Kidney (tissue), 22 donors: ENCODE measurements at places on chromosomes 7 and 10. TPM values are rescaled to one million over a fixed set of nuclear protein-coding genes. Genes with fewer than 3 reads are reported as not detected.

DNA sequence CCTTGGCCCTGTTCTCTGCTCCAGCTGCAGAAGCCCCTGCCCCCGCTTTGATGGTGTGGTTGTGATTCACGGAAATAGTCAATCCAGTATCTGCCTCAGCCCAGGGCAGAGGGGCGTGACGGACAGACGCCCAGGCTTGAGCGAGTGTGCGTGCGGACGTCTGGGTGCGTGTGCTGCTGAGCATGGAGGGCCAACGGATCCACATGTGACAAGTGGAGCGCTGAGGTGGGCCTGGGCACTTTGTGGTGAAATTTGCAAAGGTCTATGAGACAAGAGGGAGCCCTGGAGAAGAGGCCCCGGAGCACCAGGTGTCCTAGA, 94.4 kb downstream of the WDR37 start:
- no peaks in the 10 kb centered on the region for H3K27me3 ChIP-seq
- no peaks in the 10 kb centered on the region for H3K4me1 ChIP-seq
- H3K27ac ChIP-seq = no peak overlapping the region
- H3K36me3 ChIP-seq = no peaks in the 10 kb centered on the region

DNA sequence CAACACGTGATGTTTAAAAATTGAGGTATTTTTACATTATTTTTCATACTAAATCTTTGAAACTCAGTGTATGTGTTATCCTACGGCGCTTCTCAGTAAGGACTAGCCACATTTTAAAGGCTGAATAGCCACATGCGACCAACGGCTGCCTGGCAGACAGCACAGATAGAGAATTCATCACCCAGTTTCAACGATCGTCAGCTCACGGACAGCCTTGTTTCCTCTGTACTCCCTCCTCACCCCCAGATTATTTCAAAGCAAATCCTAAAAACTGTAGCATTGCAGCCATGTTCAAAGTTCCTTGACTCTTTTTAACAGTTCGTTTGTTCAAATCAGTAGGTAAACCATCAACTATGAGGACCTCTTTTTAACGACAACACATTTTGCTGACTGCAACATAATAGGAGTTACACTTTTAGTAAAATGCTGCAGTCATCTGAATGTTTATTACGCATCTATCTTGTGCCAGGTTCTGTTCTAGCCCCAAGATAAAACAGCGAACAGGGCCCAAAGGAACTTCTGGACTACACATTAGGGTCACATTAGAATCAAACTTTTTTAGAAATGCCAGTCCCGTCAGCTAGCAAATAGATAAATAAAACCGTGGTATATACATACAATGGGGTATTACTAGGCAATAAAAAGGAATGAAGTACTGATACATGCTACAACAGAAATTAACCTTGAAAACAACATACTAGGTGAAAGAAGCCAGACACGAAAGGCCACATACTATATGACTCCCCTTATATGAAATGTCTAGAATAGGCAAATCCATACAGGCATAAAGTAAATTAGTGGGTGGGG, 5.7 kb downstream of the OSBPL3 start:
- H3K27me3 ChIP-seq = no peaks in the 10 kb centered on the region
- no peak overlapping the region for H3K4me3 ChIP-seq
- no peak overlapping the region for H3K27ac ChIP-seq
- no peak for DNase-seq
- no peaks in the 10 kb centered on the region for H3K36me3 ChIP-seq

- no peaks in the 10 kb centered on the region for H3K4me1 ChIP-seq
- no peak for DNase-seq
- H3K4me3 ChIP-seq = peak overlapping the region; percentile 43
- no peaks in the 10 kb centered on the region for H3K27me3 ChIP-seq
- no peak overlapping the region for H3K27ac ChIP-seq
Measured at GRCh38 chr7:2979201-2979631, 64.5 kb downstream of the CARD11 start.

DNA sequence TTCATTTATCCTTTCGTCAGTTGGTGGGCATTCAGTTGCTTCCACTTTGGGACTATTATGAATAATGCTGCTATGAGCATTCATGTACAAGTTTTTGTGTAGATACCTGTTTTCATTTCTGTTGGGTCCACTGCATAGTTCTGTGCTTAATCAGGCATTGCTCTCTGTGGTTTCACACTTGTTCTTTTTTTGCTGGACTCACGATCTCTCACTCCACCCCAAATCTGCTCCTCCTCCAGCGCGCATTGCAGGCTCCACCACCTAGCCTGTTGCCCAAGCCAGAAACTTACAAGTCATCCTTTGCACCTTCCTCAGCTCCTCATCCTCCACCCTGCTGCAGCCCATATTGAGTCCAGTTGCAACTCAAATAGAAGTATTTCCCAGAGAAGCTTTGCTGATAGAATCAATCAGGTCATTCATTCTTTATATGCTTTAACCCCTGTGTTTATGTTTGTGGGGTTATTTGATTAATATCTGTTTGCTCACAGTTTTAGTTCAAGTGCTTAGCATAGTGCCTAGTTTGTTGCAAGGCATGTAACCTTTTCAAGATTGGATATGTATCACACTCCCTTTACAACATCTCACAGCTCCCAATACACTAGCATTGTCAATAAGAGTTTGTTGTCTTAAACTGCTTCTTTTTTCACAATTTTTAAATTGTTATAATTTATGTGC, 16.6 kb upstream of the AFAP1L2 start:
- no peaks in the 10 kb centered on the region for H3K27me3 ChIP-seq
- no peak overlapping the region for H3K27ac ChIP-seq
- H3K36me3 ChIP-seq = no peaks in the 10 kb centered on the region
- no peak for DNase-seq

GRCh38 chr7:42192851-42193461, 44.1 kb downstream of the GLI3 start:
- no peak overlapping the region for H3K4me3 ChIP-seq
- no peaks in the 10 kb centered on the region for H3K4me1 ChIP-seq
- peak; percentile 52 for DNase-seq
- H3K27me3 ChIP-seq = no peaks in the 10 kb centered on the region

DNA sequence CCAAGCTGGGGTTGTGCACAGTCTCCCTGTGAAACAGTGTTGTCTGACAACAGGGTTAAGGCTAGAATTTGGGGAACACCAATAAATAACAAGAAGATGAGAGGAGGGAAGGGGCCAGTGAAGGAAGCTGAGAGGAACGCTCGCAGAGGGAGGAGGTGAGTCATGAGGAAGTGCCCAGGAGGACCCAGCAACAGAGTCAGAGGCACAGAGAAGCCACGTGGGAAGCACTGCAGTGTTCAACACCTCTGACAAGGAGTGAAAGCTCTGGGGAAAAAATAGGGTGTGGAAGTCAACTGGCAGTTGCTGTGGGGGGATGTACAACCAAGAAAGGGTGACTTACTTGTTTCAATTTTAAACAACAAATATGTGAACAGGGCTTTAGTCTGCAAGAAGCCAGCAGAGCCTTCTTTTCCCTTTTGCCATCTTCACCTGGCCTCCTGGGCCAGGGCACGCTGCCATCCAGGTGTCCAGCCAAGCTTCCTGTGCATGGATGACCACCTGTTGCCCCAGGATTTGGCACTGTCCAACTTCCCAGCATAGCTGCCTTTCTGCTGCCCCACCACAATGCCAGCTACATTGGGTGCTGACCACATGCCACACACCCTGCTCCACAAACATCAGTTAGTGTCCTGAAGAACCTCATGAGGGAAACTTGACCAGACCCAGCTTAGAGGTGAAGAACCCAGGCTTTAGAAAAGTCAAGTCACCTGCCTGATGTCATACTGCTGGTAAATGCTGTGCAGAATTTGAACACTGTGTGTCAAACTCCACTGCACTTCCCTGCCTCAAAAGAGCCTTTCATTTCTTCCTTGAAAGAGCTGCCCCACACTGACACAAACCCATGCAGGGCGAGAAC, 69.6 kb downstream of the ATXN7L1 start:
- H3K27ac ChIP-seq = no peak overlapping the region
- H3K4me3 ChIP-seq = no peak overlapping the region
- no peaks in the 10 kb centered on the region for H3K27me3 ChIP-seq
- H3K36me3 ChIP-seq = peaks cover 4% of the 10 kb centered on the region
- H3K4me1 ChIP-seq = no peaks in the 10 kb centered on the region
- DNase-seq = no peak

DNA sequence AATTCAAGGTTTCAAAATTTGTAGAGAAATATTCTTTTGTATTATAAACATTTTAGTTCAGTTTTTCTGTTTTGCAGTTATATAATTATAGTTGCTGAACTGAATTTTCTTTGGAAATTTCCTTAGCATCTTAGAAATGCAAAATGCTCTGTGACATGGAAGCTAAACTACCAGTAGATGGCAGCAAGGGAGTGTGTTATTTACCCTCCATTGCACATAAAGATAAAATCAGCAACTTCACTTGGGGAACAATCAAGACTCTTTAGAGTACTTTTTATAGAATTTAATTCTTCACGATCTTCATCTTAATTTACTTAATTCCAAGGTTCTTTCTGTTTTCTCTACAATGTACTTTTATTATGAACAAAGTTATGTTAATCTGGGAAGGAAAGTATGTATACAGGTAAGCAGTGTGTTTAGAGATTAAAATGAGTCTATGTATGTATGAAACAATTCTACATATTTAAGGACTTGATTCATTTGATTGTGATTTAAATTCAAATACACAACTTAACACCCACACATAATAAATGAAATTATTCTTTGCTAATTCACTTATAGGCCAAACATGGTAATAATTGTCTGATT, 404.2 kb downstream of the THSD7A start:
- no peak overlapping the region for H3K4me3 ChIP-seq
- no peak for DNase-seq
- H3K36me3 ChIP-seq = no peaks in the 10 kb centered on the region
- no peaks in the 10 kb centered on the region for H3K4me1 ChIP-seq
- H3K27ac ChIP-seq = no peak overlapping the region

GRCh38 chr7:40219917-40220316, 85.1 kb downstream of the SUGCT start:
- no peaks in the 10 kb centered on the region for H3K36me3 ChIP-seq
- H3K27ac ChIP-seq = no peak overlapping the region
- H3K4me3 ChIP-seq = no peak overlapping the region
- no peaks in the 10 kb centered on the region for H3K27me3 ChIP-seq

DNA sequence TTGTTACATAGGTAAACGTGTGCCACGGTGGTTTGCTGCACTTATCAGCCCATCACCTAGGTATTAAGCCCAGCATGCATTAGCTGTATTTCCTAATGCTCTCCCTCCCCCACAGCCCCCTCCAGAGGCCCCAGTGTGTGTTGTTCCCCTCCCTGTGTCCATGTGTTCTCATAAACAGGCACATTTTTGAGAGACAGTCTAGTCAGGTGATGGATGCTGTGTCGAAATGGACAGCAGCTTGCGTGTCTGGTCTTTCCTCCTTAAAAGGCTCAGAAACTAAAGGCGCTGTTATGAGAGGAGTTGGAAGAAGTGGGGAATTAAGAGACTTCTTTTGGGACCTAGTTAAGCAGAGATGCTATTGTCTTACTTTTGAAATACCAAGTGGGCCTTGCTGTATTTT, 296.0 kb downstream of the BBS9 start:
- H3K27ac ChIP-seq = no peak overlapping the region
- H3K4me3 ChIP-seq = no peak overlapping the region
- no peaks in the 10 kb centered on the region for H3K36me3 ChIP-seq
- DNase-seq = no peak

DNA sequence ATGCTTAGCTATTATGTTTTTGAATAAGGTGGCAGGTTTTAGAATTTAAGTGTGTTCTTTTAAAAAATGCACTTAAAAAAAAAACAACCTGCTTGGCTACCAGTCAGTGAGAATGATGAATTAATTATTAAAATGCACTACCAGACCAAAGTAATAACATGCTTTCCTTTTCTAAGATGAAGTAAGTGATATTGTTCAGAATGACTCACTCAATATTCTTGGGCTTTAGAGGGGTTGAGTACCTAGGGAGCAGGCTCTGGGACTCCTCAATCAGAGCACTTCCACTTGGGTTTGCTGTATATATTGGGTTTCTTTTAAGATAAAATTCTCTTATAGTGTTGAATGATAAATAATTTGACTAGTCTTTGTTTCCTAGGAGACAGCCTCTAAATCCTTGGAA, 8.6 kb downstream of the STAM start:
- DNase-seq = no peak
- H3K36me3 ChIP-seq = no peaks in the 10 kb centered on the region
- no peak overlapping the region for H3K4me3 ChIP-seq
- no peaks in the 10 kb centered on the region for H3K27me3 ChIP-seq
- H3K27ac ChIP-seq = no peak overlapping the region

DNA sequence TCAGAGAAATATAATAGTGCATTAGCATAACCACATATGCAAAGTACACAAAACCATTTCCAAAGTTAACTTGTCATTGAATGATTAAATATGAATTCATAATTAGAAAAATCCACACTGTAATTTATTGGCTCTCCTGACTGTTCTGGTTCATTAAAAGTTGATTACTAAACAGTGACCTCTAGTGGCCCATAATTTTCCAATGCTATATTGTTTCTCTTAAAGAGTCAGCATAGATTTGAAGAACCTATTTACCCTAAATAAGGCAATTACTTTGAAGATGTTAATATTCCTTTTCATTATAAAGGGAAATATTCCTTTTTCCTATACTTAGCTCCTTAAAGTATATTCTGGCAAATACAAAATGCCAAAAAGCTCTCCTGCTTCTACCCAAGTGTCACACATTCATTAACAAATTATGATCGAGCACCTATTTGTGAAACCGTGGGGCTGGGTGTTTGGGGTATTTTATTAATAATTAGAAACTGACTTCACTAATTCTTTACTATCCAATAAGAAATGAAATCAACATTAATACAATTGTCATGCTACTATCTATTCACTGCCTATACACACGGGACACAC, 86.2 kb downstream of the HIBADH start:
- H3K4me3 ChIP-seq = no peak overlapping the region
- H3K27me3 ChIP-seq = no peaks in the 10 kb centered on the region
- peaks cover 11% of the 10 kb centered on the region for H3K4me1 ChIP-seq
- H3K36me3 ChIP-seq = no peaks in the 10 kb centered on the region

DNA sequence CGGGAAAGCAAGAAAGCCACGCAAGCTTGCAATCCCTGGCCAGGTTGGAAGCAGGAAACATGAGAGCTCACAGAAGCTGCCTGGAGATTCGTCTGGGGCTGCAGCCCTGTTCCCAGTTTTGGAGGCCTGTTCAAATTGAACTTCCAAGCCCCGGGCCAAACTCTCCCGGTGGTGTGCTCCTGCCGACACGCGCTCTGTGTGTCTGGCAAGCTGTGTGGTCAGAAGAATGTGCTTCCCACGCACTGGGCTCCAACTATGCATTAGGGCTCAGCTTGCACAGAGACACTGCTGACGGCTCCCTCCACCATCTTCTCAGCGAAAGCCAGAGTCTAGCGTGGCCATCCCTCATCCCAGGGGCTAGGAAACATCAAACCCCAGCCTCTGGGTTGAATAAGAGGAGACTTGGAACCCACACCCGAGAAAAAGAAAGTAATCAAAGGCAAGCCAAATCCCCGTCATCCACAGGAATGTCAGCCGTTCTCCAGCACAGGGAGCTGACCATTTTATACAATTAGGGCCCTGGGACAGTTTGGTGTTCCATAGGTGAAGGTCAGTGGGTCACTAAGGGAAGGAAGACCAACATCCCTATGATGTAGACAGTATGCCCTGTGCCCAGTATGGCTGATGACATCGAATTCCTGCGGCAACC, 107.2 kb downstream of the FGFR2 start:
- no peaks in the 10 kb centered on the region for H3K4me1 ChIP-seq
- no peak overlapping the region for H3K27ac ChIP-seq
- no peaks in the 10 kb centered on the region for H3K27me3 ChIP-seq
- H3K4me3 ChIP-seq = no peak overlapping the region

GRCh38 chr7:69803699-69804516, 205.6 kb downstream of the AUTS2 start:
- DNase-seq = no peak
- H3K27me3 ChIP-seq = no peaks in the 10 kb centered on the region
- no peak overlapping the region for H3K27ac ChIP-seq
- no peak overlapping the region for H3K4me3 ChIP-seq
- H3K4me1 ChIP-seq = peaks cover 3% of the 10 kb centered on the region

The GIMAP5 gene
- total RNA-seq = 30.0 TPM

The POLL gene
- 35.2 TPM for total RNA-seq

The STAG3 gene
- total RNA-seq = 3.7 TPM

The GPR146 gene
- 10.3 TPM for total RNA-seq
